ENCODE measurements at places on chromosomes 6 and 20.
A peak's percentile ranks its signal among the peaks of the same experiment; 100 is the strongest.

GRCh38 chr6:52363228-52363867 lies 1.4 kb downstream of the PAQR8 start:
- no peak for DNase-seq

GRCh38 chr6:107021446-107022185 lies 6.4 kb upstream of the MTRES1 start:
- no peak for DNase-seq

- DNase-seq = peak; percentile 47
These were observed 590 bp downstream of the RNF217 start for GRCh38 chr6:124962639-124963415.

- DNase-seq = no peak
These were observed 10.5 kb downstream of the ANKRD66 start for GRCh38 chr6:46757214-46757596.

DNA sequence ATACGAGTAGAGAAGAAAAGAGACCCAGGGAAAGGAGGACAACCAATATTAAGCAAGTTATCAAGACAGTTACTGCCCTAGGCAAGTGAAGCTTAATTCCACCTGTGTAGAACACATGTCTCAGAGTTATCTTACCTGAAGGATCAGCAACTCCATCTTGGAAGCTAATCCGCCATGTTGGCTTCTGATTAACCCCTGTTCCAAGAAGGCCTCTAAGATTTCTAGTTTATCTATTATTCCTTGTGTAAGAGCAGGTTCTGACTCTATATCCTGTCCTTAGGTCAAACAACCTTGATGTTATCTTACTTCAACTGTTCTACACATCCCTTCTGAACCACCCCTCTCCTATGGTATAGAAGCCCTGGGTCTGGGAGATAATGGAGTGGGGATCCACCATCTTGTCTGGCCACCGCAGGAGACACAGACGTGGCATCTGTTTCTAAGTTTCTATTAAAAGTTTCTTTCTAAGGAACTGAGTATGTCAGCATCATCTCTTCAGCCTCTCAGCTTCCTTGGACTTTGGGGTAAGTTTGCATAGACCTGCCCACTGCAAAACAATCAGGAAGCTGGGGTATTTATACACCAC lies 27.7 kb upstream of the PTPN1 start:
- no peak for DNase-seq

DNA sequence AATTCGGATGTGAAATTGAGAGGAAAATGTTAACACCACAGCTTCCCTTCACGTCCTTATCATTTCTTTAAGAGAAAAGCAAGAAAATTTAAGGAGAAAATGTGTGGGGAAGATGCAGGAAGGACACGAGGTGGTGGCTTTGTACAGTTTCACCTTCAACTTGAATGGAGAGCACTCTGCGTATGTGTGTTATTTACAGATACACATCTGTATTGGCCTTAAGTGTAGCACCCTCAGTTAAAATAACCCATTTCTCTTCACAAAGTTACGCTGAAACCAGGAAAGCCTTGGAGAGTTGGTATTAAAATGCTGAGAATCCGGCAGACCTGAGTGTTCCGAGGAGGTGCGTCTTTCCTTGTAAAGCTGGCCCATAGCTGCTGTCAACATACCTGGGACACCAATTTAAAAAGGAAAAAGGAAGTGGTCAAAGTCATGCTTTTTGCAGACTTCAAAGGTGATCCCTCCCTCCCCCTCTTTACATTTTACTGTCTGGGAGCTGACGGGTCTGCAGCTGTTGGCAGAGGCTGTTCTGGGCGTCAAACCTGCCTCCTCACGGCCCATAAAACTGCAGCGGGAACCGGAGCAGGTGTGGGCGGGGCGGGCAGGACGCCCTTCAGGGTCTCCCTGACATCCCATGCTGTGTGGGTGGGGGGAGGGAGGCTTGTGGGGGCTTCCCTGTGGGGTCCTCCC lies 61.3 kb upstream of the TBXT start:
- DNase-seq = no peak

DNA sequence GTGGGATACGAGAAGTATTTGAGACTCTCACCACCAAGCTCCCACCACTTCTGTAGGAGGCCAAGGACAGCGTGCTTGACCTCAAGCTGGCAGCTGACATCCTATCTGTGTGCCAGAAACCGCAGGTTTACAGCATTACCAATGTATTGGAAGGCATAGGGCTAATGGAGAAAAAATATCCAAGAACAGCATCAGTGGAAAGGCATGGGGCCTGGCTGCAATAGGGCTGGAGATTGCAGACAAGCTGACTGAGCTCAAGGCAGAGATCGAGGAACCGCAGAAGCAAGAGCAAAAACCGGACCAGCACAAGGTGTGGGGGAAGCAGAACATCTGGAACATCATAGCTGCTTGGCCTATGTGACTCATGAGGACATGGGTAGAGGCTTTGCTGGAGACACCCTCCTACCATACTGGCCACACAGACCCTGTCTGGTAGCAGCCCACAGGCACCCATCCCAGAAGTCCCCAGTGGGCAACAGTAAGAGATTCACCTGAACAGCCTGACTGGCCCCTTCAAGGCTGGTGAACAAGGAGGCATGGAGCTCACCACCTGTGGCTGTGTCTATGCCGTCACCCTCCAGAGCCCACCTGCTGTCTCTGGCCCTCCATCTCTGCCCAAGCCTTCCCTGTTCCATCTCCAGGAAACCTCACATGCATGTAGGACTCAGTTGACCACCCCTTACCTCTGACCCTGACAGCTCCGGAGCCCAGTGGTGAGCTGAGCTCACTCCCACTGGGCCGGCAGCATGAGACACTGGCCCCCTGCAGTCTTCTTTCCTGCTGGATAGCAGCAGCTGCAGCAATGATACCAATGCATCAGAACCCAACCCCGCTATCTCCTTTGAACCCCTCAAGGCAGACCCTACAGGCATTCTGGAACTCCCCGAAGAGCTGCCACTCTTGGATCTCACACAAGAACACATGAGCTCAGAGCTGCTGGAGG lies 171.1 kb downstream of the KIF6 start:
- DNase-seq = no peak

GRCh38 chr20:59435518-59435917 lies 135.1 kb downstream of the EDN3 start:
- no peak for DNase-seq

DNA sequence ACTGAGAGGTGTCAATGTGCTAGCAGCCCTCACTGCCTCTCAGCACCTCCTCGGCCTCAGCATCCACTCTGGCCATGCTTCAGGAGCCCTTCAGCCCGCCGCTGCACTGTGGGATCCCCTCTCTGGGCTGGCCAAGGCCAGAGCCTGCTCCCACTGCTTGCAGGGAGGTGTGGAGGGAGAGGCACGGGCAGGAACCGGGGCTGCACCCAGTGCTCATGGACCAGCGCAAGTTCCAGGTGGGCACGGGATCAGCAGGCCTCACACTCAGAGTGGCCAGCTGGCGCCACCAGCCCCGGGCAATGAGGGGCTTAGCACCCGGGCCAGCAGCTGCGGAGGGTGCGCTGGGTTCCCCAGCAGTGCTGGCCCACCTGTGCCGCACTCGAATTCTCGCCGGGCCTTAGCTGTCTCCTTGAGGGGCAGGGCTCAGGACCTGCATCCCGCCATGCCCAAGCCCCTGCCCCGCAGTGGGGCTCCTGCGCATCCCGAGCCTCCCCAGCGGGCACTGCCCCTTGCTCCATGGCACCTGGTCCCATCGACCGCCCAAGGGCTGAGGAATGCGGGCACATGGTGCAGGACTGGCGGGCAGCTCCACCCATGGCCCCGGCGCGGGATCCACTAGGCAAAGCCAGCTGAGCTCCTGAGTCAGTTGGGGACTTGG lies 80.4 kb upstream of the MANEA start:
- no peak for DNase-seq

- DNase-seq = no peak
These were observed 359.2 kb downstream of the RIMS1 start for GRCh38 chr6:72245565-72245964.

DNA sequence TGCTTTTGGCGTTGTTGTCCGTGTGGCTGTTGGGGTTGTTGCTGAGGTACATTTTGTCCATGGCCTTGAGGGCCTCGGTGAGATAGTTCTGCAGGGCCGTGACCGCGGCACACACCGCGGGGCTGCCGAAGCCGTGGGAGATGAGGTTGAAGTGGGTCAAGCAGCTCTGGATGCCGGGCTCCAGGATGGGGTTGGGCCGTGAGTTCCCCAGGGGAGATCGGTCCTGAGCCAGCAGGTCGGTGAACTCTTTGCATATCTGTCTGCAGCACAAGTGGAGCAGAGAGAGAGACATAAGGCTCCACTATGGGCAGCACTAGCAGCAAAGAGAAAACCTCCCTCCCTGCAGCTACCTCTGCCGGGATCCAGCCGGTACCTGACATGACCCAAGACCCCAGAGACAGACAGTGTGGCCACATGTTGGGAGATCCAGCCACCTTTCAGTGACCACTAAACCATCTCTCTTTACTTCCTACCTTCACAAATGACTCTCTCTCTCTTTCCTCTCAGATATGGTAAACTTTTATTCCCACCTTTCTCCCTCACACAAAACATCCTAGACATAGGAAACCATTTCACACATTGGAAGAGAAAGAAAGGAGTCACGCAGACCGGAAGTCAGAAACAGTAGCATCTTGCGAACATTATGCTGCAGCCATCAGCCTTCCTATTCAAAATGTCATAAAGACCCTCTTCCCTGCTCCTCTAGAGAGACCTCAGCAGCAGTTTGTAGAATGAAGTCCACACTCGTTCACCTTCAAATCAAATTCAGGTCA lies 16.2 kb downstream of the TFAP2A start:
- no peak for DNase-seq

DNA sequence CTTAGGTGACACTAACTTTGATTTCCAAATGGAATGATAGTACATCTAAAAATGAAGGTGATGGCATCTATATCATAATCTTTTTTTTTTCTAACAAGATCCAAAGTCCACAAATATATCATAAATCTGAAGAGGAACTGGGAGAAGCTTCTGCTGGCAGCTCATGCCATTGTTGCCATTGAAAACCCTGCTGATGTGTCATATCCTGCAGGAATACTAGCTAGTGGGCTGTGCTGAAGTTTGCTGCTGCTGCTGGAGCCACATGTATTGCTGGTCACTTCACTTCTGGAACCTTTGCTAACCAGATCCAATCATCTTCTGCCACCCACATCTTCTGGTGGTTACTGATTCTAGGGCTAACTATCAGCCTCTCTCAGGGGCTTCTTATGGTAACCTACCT lies 27.4 kb upstream of the KHDC1 start:
- no peak for DNase-seq

- no peak for DNase-seq
These were observed 610.5 kb downstream of the HTR1B start for GRCh38 chr6:76852776-76853175.

DNA sequence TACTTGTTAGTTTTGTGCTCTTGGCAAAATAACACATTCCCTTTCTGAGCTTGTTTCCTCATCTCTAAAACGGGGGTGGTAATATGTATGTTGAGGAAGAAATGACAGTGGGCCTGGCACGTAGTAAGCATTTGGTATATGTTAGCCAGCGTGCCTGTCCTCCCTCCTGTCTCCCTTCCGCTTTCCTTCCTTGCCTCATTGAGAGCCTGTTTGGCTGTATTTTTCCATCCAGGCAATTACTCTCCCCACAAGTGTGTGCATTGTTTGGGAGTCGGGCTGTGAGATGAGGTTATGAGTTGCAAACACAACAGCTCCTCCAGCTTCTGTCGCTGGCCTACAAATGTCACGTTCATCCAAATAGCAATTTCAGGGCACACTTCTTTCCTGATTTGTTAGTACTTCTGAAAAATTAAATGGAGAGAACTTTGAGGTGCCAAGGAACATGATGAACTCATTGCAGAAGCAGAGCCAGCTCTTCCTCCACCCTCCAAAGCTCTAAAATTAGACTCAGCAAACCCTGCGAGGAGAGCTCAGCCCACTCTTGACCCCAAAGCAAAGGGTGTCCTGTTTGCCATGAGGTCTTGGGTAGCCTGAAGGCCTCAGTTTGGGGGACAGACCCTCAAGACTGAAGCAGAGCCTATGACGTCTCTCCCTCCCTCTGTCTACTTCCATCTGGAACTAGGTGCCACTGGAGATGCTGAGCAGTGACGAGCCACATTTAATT lies 50.7 kb upstream of the TOX2 start:
- DNase-seq = no peak

- DNase-seq = no peak
These were observed 181.0 kb downstream of the ZNF217 start for GRCh38 chr20:53412577-53413185.

- no peak for DNase-seq
These were observed 6.8 kb downstream of the GUCA1A start for GRCh38 chr6:42179945-42180313.

GRCh38 chr6:15429141-15430110 lies 183.6 kb downstream of the JARID2 start:
- DNase-seq = no peak

DNA sequence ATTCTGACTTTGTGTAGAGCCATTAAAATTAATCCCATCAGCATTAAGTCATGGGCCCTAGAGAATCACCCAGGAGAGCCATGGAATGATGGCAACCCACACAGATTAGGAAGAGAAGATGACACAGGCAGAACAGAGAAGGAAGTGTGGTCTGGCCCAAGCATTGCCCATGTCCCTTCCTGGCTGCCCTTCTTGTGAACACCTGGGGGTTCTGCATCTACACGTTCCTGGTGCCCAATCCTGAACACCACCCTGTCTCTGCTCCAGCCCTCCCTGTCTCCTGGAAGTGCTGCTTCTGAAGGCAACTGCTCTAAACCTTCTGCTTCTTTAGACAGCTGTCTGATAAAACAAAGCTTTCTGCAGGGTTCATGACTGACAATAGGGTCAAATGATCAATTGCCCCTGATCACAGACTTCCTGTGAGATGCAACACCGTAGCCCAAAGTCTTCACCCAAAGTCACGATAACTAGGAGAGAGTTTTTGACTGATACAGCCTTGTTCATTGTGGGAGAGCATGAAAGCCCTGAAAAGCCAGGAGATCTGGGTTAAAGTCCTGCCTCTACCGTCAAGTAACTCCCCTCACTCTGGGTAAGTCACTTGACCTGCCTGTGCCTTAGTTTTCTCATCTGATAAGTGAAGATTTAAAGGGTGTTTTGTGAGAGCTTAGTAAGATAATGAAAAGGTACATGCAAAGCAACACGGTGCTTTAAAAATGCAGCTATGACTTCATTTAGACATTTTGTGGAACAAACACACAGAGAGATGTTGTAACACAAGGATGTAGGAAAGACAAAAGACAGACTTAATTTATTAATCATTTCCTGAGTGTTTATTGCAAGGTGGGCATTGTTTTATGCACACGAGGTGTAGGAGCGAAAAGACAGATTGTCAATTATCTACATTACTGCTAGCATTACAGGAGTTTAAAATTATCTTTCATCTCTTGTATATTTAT lies 291.2 kb upstream of the STXBP5 start:
- no peak for DNase-seq

Data from hematopoietic multipotent progenitor cell (in vitro differentiated cells).